ENCODE measurements at places on chromosomes 4 and X.

DNA sequence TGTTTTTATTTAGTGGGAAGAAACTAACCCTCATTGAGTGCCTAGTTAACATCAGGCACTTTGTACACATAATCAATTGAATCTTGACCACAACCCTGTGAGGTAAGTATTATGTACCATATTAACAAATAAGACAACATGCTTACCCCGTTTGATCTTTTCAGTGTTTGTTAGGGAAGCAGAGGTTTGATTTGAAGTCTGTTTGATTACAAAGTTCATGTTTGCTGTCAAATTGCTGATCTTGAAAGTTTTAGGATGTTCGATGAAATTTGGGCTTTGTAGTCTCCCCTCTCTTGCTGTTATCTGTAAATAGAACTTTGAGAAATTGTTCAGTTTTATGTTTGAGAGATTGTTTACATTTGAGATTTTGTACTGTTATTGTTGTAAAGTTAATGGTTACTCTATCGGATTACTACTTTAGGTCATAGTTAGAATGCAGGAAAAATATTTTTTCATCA is 13.4 kb upstream of the ADH4 start:
- no peak for DNase-seq

- no peak for DNase-seq
Measured at GRCh38 chr4:146159384-146160058, 16.0 kb upstream of the LSM6 start.

GRCh38 chr4:143257356-143257755 is 72.6 kb downstream of the USP38 start:
- DNase-seq: no peak

- no peak for DNase-seq
Measured at GRCh38 chr4:152633118-152633517, 46.7 kb downstream of the TMEM154 start.

GRCh38 chr4:112978691-112979472 is 70.6 kb upstream of the ANK2 start:
- DNase-seq: no peak

DNA sequence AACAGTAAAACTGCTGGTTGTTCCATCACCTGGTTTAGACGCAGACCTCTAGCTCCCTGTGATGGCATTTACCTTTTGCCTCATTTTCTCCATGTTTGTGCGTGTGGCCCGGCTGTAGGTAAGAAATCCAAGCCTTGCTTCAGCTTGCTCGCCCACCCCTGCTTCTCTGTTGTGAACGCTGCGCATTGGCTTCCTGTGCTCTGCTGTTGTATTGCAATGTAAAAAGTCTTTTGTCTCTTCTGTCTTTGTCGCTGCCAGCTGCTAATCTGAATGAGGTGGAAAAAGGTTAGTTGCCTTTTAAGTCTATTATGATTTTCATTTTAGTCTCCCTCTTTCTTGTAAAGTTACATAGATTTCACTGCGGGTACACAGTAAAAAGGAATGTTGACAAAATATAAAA is 127.3 kb upstream of the PACRGL start:
- no peak for DNase-seq

Data from tibial nerve (tissue), 4 donors.